ENCODE measurements at places on chromosomes 1 and 21.
A peak's percentile ranks its signal among the peaks of the same experiment; 100 is the strongest.

- no peak overlapping the region for H3K4me3 ChIP-seq
- no peak for DNase-seq
- H3K36me3 ChIP-seq = no peaks in the 10 kb centered on the region
- H3K27me3 ChIP-seq = no peaks in the 10 kb centered on the region
- no peak overlapping the region for H3K27ac ChIP-seq
Measured at GRCh38 chr1:95994643-95995042, 726.9 kb upstream of the PTBP2 start.

GRCh38 chr1:23080885-23081284 lies 61.6 kb downstream of the KDM1A start:
- no peak overlapping the region for H3K4me3 ChIP-seq
- no peak for DNase-seq
- H3K36me3 ChIP-seq = peaks cover 100% of the 10 kb centered on the region
- no peaks in the 10 kb centered on the region for H3K4me1 ChIP-seq
- no peaks in the 10 kb centered on the region for H3K27me3 ChIP-seq

DNA sequence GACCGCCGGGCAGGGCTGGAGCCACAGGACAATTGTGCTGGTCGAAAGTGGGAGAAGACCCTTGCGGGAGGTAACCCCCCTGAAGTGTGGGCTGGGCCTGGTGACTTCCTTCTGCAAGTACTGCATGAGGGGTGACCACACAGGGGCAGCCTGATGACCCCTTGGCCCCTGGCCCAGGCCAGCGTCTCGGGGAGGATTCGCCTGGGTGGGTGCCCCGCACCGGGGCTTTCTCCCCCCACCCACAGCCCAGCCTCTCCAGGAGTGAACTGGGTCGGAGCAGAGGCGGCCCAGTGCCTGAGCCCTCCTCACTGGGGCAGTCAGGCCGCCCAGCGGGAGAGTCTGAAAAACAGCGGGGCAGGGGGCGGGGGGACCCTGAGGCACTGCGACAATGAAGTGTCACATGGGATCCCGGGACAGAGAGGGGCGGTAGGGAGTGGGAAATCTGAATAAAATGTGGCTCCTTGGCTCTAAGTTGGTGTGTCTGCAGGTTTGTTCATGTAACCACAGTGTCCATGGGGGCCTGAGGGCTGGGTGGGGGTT lies 1.6 kb upstream of the DNMT3L start:
- no peak for DNase-seq
- H3K4me1 ChIP-seq = no peaks in the 10 kb centered on the region
- H3K27ac ChIP-seq = no peak overlapping the region
- no peak overlapping the region for H3K4me3 ChIP-seq

DNA sequence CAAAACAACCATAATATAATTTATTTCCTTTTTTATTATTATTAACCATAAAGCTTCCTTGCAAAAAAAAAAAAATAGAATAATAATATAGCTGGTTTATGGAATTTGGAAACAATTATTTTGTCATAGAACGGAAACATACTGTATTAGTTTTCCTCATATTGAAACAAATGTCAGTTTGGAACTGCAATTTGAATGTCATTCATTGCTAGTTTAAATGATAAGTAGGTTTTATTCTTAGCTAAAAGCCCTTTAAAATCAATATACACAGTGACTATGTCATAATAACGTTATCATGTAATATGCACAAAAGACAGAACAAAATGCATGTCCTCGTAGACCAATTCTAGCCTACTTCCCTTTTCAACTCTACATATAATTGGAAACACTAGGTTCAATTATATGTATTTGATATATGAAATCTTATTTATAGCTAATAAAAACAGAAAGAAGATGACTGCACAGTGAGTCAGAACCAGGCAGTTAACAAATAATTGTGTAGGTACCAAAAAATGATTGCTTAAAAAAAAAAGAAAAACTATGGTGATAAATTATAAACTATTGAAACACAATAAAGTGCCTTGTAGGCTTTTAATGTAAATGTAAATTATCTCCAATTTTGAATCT lies 85.2 kb upstream of the EXO1 start:
- DNase-seq = no peak
- H3K27me3 ChIP-seq = no peaks in the 10 kb centered on the region
- H3K36me3 ChIP-seq = no peaks in the 10 kb centered on the region
- no peak overlapping the region for H3K27ac ChIP-seq
- no peaks in the 10 kb centered on the region for H3K4me1 ChIP-seq

- no peak overlapping the region for H3K4me3 ChIP-seq
- no peaks in the 10 kb centered on the region for H3K36me3 ChIP-seq
- no peaks in the 10 kb centered on the region for H3K4me1 ChIP-seq
- no peak for DNase-seq
- no peak overlapping the region for H3K27ac ChIP-seq
Measured at GRCh38 chr1:103457886-103458455, 67.5 kb upstream of the RNPC3 start.

DNA sequence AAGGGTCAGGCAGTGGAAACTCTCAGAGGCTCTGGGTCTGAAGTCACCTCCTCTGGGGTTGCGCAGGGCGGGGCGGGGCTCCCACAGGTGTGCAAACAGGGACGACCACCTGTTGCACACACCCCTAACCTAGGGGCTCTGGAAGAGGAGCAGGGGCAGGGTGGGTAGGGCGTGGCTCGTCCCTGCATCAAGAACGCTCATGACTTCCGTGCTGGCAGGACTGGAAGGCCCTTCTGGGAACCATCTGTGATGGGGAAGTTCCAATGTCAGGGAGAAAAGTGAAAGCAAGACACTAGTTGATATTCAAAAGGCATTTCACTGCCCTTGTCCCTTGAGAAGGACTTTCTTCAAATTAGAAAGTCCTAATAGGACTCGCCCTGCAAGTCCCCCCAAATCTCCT lies 22.1 kb upstream of the CLSTN1 start:
- H3K4me1 ChIP-seq = peaks cover 19% of the 10 kb centered on the region
- H3K27me3 ChIP-seq = no peaks in the 10 kb centered on the region
- DNase-seq = no peak
- no peak overlapping the region for H3K27ac ChIP-seq
- no peak overlapping the region for H3K4me3 ChIP-seq

DNA sequence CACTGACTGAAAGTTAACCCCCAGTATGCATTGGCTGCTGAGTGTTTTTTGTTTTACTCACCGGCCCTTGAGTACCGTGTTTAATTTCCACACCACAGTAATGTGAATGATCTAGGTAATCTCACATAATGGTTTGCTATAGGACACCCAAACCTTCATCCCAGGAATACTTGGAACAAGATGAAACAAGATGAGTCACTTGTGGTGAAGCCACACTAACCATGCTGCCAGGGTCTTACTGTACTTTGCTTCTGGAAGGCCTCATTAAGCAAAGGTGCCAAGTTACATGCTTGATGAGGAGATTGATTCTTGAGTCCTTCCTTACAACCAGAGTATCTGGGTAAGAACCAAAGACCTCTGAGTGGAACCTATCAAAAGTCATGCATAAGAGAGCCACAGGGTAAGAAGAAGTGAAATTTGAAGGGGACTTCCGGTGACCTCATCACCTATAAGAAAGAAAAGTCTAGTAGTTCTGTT lies 163.3 kb downstream of the NRIP1 start:
- H3K36me3 ChIP-seq = no peaks in the 10 kb centered on the region
- no peak for DNase-seq
- H3K4me3 ChIP-seq = no peak overlapping the region
- H3K4me1 ChIP-seq = no peaks in the 10 kb centered on the region
- H3K27me3 ChIP-seq = no peaks in the 10 kb centered on the region

GRCh38 chr1:232813760-232814159 lies 8.5 kb downstream of the MAP10 start:
- no peaks in the 10 kb centered on the region for H3K4me1 ChIP-seq
- H3K4me3 ChIP-seq = no peak overlapping the region
- H3K27me3 ChIP-seq = no peaks in the 10 kb centered on the region
- DNase-seq = no peak
- H3K27ac ChIP-seq = no peak overlapping the region
- no peaks in the 10 kb centered on the region for H3K36me3 ChIP-seq

DNA sequence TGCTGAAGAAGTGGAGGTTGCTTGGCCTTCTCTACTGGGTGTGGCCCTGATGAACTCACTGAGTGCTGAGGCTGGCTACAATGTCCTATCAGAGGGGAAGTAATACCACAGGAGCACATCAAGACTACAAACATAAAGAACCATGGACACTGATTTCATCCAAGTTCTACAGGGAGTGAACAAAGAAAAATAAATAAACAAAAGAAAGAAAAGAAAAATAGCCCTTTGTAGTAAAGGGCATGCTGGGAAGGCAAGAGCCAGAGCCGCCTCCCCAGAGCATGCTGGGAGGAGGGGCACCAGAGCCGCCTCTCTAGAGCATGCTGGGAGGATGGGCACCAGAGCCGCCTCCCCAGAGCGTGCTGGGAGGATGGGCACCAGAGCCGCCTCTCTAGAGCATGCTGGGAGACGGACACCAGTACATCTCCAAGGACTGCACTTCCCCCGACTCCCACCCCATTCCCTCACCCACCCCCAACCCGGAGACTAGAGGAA lies 65.9 kb downstream of the LAMC2 start:
- DNase-seq = no peak
- H3K4me1 ChIP-seq = no peaks in the 10 kb centered on the region
- H3K27me3 ChIP-seq = no peaks in the 10 kb centered on the region
- H3K36me3 ChIP-seq = no peaks in the 10 kb centered on the region
- no peak overlapping the region for H3K27ac ChIP-seq

- H3K27ac ChIP-seq = no peak overlapping the region
- H3K27me3 ChIP-seq = no peaks in the 10 kb centered on the region
- no peaks in the 10 kb centered on the region for H3K36me3 ChIP-seq
- H3K4me1 ChIP-seq = peaks cover 29% of the 10 kb centered on the region
- no peak overlapping the region for H3K4me3 ChIP-seq
Measured at GRCh38 chr1:153343040-153343681, 5.5 kb downstream of the PGLYRP4 start.

DNA sequence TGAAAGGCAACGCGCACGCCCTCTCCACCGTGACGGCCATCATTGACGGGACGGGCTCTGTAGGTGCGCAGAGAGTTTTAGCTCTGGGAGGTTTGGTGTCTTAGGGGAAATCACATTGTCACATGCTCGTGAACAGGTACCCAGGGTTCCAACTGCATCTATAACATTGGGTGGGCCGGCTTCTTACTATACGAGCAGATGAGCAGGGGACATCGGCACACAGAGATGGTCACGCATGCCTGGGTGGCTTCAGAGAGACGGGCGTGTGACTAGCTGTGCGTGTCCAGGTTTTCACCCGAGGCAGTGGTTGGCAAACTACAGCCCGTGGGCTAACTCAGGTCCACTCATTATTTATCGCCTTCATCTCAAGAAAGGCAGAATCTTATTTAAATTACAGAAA lies 54.7 kb downstream of the SLC37A1 start:
- DNase-seq = no peak
- H3K4me3 ChIP-seq = no peak overlapping the region
- peaks cover 54% of the 10 kb centered on the region for H3K36me3 ChIP-seq

DNA sequence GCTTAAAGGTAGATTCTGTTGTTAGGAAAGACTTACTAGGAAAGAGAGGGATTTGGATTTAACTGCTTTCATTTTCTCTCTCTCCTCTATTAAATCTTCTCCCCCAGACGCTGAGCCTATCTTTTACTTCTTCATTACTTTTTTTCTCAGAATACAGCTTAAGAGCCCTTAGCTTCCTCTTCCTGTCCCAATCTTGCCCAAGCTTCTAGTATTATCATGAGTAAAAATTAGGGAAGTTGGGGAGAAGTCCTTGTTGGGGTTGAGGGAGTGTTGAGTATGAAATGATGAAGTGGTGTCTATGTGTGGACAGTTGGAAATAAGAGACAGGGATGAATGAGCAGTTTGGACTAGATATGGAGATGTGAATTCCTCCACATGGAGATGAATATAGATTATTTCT lies 35.0 kb downstream of the ACP6 start:
- H3K36me3 ChIP-seq = no peaks in the 10 kb centered on the region
- H3K4me1 ChIP-seq = peaks cover 24% of the 10 kb centered on the region
- H3K4me3 ChIP-seq = no peak overlapping the region
- H3K27ac ChIP-seq = peak overlapping the region; percentile 19
- DNase-seq = peak; percentile 86

- no peaks in the 10 kb centered on the region for H3K27me3 ChIP-seq
- H3K4me3 ChIP-seq = no peak overlapping the region
- DNase-seq = no peak
- no peaks in the 10 kb centered on the region for H3K4me1 ChIP-seq
Measured at GRCh38 chr1:115179397-115180079, 90.2 kb upstream of the TSPAN2 start.

- no peaks in the 10 kb centered on the region for H3K4me1 ChIP-seq
- H3K4me3 ChIP-seq = no peak overlapping the region
- no peak overlapping the region for H3K27ac ChIP-seq
- no peaks in the 10 kb centered on the region for H3K27me3 ChIP-seq
Measured at GRCh38 chr1:179353546-179353945, 12.2 kb upstream of the AXDND1 start.

All from CD14-positive monocyte (primary cell).